Kidney tubule cell (primary cell): ENCODE measurements at places on chromosomes 6 and 20.

DNA sequence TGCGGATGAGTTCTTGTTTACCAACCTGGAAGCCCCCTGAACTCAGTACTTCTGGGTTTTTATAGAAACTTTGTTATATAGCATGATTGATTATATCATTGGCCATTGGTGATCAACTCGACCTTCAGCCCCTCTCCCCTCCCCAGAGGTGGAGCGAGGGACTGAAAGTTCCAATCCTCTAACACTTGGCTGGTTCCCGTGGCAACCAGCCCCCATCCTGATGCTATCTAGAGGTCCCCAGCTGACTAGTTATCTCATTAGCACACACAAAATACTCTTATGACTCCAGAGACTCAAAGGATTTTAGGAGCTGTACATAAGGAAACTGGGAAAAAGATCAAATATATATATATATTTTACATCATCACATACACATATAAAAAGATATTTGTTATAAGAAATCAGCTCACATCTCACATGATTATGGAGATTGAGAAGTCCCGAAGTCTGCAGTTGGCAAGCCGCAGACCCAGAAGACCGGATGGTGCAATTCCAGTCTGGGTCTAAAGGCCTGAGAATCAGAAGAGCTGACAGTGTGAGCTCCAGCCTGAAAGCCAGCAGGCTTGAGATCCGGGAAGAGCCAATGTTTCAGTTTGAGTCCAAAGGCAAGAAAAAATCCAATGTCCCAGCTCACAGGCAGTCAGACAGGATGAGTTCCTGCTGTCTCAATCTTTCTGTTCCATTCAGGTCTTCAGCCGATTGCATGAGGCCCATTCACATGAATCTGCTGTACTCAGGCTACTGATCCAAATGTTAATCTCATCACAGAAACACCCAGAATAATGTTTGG is 179.3 kb upstream of the DTNBP1 start:
- no peak for DNase-seq

DNA sequence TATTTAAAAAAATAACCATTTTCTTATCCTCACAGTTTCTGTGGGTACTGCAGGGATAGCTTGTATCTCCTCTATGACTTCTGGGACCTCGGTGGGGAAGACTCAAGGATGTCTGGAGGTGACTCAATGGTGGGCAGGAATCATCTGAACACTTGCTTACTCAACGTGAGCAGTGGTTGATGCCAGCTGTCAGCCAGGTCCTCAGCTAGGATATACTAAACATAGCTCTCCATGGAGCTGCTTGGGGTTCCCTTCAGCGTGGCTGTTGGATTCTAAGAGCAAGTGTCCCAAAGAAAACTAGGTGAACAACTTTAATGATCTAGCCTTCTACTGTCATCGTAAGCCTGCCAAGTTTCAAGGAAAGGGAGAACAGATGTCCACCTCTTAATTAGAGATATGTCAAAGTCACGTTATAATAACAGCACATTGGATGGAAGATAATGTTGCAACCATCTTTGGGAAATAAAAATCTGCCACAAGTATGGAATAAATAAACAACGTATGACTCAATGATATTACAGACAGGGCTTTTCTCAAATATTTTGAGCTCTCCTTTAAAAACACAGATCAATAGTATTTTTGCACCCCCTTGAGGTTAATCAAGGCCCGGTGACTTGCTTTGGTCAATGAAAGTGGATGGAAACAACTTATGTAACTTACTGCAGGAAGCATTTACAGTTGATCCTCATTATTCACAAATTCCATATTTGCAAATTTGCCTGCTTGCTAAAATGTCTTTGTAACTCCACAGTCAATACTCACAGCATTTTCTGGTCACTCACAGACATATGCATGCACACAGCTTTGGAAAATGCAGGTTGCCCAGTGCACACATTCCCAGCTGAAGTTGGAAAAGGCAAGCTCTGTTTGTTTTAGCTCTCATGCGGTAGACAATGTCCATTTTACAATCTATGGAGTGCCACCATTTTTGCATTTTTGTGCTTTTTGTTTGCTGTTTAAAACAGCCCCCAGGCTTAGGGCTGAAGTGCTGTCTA is 6.6 kb upstream of the HEBP2 start:
- DNase-seq: no peak

DNA sequence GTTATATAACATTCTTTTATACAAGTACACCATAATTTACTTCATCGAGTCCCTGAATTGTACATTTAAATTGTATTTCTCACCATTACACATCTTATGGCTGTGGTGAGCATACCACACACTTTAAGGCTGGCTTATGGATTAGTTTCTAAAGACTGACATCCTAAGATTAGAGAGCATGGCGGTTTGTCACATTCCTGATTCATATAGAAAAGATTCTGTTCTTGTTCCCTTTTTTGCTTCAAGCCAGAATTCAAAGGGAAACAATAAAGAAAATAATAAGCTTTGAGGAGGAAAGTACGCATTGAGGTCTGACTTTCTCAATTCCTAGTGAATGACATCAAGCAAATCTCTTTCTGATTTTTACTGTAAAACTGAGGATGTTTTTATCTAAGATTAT is 2.5 kb downstream of the BTN1A1 start:
- DNase-seq: no peak

DNA sequence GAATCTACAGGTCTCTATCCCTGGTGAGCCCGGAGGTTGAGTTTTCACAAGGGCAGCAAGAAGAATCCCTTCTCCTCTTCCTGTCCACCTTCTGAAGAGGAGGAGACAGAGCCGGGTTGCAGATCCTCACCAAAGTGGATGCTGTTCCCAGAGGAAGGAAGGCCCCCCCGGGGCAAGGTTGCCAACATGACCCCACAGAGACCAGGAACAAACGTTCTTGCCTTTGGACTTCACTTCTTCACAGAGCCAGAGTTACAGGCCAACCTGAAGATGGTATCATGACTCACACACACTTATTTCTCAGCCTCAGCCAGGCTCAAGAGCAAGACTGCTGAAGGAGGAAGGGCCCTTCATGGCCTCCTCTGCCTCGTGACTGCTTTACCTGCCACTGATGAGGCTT is 384.3 kb downstream of the CD83 start:
- peak; percentile 47 for DNase-seq

GRCh38 chr6:37643851-37644672 is 53.6 kb downstream of the MDGA1 start:
- DNase-seq: no peak

- no peak for DNase-seq
Observed at GRCh38 chr6:163532526-163533078, 118.1 kb downstream of the QKI start.

- DNase-seq: peak; percentile 57
Observed at GRCh38 chr20:14009208-14009607, 13.9 kb downstream of the MACROD2 start.

DNA sequence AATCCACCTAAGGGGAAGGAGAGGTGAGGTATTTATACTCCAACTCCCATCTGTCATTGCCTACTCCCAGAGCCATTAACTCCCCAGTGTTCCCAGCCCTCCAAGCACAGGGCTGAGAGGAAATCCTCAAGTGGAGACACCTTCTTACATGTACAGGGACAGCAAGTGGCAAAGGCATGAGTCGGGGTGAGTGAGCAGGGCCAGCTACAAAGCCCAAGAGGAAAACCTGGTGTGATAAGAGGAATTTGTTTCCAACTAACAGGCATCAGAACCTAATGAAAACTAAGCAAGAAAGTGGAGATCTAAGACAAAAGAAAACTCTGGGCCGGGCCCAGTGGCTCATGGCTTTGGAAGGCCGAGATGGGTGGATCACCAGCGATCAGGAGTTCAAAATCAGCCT is 70.0 kb upstream of the SRSF6 start:
- no peak for DNase-seq

DNA sequence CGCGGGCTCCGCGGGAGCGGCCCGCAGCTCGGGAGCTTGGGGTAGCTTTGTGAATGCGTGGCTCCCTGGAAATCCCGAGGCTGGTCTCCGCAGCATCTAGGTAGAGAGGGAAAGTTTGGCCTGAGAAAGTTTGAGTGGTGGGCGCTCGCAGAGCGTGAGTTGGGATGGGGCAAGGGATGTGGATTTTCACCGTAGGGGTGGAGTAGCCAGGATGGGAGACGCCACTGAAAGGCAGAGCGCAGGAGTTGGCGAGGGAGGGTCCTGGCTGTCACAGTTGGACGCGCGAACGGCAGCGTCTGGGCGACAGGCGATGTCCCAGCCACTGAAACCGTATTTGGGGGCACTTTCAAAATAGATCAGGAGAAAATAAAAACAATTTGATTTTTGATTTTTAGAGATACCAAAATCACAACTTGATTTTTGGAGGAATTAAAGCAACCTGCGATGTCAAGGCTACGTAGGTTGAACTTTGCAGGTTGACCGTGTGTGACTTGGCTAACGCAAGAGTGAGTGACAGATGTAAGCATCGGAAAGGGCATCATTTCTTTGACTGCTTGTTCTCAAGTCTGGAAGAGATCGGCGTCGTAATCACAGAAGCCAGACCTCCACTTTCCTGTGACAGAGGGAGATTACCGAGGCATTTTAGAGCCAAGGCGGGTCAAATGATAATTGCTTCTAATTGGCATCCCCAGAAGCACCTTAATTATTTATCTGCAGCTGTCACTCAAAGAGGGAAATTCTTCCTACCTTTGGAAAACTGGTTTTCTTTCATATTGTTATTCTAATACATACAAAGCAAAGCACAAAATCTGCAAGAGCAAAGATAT is 646 bp downstream of the HEY2 start:
- no peak for DNase-seq

- DNase-seq: no peak
Observed at GRCh38 chr20:23924751-23925150, 45.2 kb upstream of the CST5 start.

GRCh38 chr6:43243664-43244321 is 512 bp downstream of the TTBK1 start:
- DNase-seq: no peak

DNA sequence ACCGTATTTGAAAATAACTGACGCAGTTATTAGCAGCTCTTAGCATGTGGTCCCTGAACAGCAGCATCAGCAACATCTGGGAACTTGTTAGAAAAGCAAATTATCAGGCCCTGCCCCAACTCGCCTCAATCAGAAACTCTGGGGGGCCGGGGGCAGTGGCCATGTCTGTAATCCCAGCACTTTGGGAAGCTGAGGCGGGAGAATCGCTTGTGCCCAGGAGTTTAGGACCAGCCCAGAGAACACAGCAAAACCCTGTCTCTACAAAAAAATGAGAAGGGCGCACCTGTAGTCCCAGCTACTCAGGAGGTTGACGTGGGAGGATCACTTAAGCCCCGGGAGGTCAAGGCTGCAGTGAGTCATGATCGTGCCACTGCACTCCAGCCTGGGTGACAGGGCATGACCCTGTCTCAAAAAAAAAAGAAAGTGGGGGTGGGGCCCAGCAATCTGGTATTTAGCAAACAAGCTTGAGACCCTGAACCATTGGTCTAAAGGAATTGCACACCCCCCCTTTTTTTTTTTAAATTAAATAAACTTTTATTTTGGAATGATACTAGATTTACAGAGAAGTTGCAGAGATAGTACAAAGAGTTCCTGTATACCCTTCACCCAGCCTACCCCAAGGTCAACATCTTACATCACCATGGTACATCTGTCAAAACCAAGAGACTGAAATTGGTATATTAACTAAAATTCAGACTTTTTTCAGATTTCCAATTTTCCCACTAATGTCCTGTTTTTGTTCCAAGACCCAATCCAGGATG is 6.7 kb downstream of the SRXN1 start:
- peak; percentile 46 for DNase-seq

- no peak for DNase-seq
Observed at GRCh38 chr6:163395831-163396185, 18.7 kb upstream of the QKI start.

GRCh38 chr6:118959903-118960302 is 24.9 kb upstream of the MCM9 start:
- DNase-seq: no peak
